ENCODE measurements at places on chromosomes 4 and X.

GRCh38 chr4:168503652-168504362 lies 7.0 kb downstream of the PALLD start:
- peak; percentile 8 for DNase-seq

DNA sequence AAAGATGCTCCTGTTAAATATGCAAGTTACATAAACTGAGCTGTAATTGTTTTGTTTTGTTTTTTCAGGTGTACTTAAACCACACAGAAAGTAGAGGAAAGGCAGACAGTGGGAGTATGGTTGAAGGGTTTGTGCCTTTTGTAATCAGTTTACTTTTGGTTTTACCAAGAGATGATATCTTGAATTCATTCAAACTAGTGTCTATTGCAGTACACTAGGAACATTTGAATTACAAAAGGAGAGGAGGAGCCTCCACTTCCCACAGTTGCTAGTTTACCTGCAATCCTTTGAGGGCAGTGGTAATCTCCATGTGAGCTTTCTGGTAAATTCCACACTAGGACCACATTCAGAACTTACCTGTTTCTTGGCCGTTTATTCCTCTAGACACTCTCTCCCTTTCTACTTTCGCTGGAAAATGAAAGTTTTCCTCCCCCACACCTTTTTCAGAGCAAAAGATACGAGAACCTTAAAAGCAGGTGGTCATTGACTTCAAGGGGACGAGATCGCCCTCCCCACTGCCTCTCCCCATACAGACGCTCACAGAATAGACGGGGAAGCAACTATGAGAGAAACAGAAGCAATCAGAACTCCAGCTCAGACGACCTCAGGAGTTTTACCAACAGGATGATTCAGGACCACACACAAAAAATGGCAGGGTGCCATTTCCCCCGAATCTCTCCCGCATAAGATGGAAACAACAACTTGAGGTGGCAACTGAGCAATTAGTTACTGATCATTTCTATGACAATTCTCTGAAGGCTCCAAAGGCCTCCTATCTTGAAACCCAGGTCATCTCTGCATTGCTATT lies 3.3 kb downstream of the RBM47 start:
- DNase-seq, result no peak

GRCh38 chrX:47621851-47622250 lies 2.2 kb upstream of the SYN1 start:
- DNase-seq, result no peak

DNA sequence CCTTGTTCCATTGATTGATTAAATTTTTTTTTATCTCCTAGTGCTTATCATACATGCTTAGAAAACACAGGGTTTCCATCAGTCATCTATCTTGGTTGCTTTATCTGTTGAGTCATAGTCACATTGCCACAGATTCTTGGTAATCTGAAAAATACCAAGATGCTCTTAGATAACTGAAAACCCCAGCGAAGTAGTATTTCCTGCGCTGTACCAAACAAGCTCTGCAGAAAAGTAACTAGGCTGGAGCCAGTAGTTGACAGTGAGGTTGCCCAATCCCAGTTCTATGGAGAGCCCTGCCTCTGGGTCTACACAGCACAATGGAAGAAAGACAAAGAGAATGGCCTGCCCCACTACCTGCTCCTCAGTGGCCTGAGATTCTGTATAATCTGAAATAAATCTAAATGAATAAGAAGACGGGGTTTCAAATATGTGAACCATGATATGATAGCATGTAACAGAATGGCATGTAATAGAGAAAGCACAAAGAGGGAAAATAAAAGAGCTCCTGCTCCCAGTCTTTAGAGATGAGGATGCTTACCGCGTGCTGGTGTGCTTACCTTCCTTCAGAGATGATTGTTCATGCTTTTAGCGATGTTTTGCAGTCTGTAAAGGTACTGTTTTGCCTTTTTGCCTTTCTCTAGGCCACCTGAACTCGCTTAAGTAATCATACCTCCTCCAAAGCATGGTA lies 55.3 kb upstream of the RAPGEF2 start:
- no peak for DNase-seq

- DNase-seq, result no peak
These were observed 278.3 kb downstream of the INPP4B start for GRCh38 chr4:142567620-142568451.

DNA sequence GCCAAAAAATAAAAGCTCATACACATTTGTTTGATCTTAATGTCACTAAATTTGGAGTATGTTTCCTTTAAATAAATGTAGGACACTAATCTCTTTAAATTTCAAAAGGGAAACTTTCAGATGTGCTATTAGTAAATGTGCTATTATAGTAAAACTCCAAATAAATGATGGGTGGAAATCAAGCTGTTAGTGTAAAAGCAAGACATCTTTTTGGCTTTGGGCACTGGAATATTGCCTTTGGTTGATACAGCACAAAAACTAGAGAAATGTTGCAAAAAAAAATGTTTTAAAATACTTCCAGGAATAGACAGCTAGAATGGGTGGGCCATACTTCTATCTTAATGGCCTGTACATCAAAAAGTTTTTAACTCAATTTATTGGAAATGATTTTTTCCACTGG lies 151.6 kb downstream of the FBXO8 start:
- no peak for DNase-seq

DNA sequence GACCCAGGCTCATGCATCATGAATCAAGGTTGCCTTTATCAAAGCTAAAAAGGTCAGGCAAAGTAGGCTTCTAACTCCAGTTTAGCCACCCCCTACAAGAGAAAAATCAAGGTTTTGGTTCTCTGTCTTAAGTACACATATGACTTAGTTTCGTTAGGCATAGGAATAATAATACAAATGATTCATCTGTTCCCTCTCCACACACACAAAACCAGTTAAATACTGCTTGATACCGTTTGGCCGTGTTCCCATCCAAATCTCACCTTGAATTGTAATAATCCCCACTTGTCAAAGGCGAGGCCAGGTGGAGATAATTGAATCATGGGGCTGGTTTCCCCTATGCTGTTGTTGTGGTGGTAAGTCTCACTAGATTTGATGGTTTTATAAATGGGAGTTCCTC lies 226.2 kb downstream of the HS6ST2 start:
- no peak for DNase-seq

GRCh38 chr4:119246177-119246733 lies 33.7 kb downstream of the USP53 start:
- no peak for DNase-seq

Measured in midbrain (tissue), 1 donor.